ENCODE measurements at places on chromosomes 4 and X.

DNA sequence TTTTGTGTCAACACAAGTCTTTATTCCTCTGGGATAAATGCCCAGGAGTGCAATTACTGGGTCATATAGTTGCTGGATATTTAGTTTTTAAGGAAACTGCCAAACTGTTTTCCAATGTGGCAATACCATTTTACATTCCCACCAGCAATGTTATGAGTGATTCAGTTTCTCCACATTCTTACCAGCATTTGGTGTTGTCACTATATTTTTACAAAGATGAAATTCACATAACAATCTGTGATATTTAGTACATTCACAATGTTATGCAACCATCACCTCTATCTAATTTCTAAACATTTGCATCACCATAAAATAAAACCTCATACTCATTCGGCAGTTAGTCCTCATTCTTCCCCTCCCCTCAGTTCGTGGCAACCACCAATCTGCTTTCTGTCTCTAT is 75.0 kb downstream of the MAMLD1 start:
- no peak for DNase-seq

DNA sequence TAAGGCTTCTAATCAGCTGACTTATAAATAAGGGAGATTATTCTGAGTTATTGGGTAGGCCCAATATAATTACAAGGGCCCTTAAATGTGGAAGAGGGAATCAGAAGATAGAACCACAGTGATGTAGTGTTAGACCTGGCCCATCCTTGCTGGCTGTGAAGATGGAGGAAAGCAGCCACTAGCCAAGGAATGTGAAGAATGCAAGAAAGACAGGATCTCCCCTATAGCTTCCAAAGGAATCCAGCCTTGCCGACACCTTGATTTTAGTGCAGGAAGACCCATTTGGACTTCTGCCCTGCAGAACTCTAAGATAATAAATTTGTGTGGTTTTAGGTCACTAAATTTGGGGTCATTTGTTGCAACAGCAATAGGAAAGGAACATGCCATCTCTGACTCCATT is 150.6 kb downstream of the SPATA18 start:
- DNase-seq: no peak

DNA sequence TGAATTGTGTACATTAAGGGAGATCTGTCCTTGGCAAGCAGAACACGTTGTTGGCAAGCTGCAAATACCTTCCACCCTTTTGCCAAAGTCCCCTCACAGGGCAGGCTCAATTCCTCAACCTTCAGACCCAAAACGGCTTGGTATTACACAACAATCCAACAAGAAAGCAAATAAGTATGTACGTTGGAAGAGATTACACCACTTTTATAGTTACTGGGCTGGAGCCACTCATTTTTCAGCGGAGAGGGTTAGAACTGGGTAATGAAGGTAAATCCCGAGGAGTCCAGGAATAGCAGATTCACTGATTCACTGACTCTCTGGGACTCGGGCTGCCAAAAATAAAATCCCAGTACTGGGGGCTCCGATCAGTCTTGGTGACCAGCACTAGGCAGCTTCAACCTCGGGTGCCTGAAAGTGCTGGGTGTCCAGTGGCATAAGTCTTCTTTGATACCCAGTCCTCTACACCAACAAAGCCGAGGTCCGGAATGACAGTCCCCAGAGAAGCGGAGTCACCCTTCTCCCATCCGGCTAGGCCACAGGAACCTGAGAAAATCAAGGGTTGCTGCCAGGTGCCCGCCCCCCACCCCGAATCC is 587 bp downstream of the TIMM8A start:
- no peak for DNase-seq

DNA sequence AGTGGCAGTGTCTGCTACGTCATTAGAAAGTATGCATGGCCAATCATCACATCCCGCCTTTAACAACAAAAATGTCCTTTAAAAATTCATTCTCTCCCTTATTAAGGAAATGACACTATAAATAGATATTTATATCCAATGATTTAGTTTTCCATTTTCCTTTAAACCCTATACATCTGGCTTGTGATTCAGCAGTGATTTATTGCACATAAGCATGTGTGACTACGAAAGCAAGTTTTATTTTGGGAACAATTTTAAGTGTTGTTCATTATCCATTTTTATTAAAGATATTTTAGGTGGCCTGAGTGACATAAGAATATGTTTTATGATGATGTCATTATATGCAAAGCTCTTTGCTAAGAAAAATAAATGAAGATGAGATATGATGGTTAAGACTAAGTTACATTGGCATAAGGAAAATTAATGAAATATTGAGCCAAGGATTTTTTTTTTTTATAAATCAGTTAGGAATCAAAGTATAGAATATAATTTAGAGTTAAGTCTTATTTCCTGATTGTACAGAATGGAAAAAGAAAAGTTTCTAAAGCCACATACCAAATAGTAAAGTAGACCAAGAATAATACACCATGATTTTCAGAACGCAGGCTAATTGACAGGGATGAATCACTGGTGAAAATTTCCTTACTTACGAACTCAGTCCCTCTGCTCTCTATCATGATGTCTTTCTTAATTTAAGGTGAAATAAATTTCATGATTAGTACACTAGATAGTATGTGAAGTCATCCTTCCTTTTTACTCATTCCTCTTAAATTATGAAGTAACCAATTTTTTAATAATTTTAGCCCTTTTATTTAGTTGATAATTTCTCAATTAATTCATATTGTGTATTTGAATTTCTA is 822.4 kb downstream of the FAT4 start:
- DNase-seq: no peak

- no peak for DNase-seq
Measured at GRCh38 chr4:48347282-48347921, 6.1 kb downstream of the SLAIN2 start.

DNA sequence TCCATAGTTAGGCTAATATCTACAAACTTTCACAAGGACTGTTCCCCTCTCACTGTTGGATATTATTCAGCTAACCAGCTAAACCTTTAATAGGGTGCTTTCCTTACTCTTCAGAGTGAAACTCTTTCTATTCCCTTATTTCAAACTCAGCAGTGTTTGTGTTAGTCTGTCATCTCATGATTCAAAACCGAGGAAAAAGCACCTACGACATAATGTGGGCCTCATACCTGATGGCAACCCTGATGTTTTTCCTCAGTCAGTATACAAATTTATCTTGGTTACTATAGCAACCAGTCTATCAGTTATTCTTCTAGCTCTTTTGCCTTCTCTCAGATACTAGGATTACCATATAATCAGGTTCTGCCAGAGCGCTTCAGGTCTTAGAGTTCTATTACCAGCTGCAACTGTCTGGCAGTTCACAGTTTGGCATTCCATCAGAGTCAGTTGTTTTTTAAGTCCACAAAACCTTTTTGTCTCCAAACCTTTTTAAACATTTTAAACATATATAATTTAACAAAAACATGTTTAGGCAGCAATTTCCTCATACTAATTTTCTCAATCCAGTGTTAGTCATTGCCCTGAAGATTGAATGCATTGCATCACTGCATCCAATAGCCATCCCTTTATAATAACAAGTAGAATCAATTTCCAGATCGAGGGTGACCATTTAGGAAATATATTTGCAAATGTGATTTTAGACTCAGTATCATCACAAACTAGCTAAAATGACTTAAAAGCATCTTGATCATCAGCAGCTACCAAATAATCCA is 7.4 kb downstream of the WDR44 start:
- no peak for DNase-seq

DNA sequence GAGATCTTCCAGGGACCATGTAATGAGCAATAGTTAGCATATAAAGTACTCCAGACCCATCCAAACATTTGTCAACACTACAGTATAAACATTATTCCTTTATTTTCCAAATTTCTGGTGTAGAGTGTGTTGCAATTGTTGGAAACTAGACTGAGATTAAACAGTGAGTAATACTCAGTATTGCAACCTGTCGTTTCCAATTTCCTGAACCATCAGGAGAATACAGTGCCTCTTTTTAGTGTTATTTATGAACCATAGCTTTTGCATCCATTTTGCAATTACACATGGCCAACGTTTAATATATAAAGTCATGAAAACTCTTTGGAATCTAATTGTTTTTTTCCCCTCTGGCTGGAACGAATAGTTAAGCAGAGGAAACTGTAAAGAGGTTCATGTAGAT is 58.3 kb upstream of the DHRSX start:
- DNase-seq: no peak

GRCh38 chrX:85379174-85379907 is at the start of gene POF1B:
TSS of gene POF1B (minus strand) at chrX:85379665. CDS start at chrX:85379454, 211 bp downstream.
- DNase-seq: no peak

- DNase-seq: no peak
Measured at GRCh38 chrX:24920769-24921168, 95.0 kb downstream of the ARX start.

- no peak for DNase-seq
Measured at GRCh38 chr4:153799694-153800074, 10.8 kb upstream of the SFRP2 start.

Data from activated naive CD4-positive, alpha-beta T cell treated with anti-CD3 and anti-CD28 coated beads, Interleukin-2, amount 50 U/mL, for 16 hours (primary cell).